ENCODE measurements at places on chromosomes 3 and 15.
A peak's percentile ranks its signal among the peaks of the same experiment; 100 is the strongest.

DNA sequence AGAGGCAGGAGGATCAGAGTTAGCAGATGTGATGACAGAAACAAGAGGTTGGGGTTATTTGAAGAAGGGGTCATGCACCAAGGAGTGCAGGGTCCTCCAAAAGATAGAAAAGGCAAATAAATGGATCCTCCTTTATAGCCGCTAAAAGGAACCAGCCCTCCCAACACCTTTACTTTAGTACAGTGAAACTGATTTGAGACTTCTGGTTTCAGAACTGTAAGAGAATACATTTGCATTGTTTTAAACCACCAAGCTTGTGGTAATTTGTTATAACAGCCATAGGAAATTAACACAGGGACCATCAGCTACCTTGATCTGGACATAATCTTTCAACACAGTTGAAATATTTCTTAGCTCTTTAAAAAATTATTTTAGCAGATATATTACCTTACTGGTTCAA is 166.6 kb downstream of the TIGIT start:
- DNase-seq = no peak

- no peak for DNase-seq
These were observed 929.5 kb upstream of the ALCAM start for GRCh38 chr3:104437131-104437750.

- DNase-seq = no peak
These were observed 18.9 kb upstream of the HCN4 start for GRCh38 chr15:73387507-73388255.

- DNase-seq = no peak
These were observed 19.3 kb upstream of the ANXA2 start for GRCh38 chr15:60417112-60417511.

GRCh38 chr15:53447053-53447574 is 312.3 kb downstream of the WDR72 start:
- DNase-seq = no peak

DNA sequence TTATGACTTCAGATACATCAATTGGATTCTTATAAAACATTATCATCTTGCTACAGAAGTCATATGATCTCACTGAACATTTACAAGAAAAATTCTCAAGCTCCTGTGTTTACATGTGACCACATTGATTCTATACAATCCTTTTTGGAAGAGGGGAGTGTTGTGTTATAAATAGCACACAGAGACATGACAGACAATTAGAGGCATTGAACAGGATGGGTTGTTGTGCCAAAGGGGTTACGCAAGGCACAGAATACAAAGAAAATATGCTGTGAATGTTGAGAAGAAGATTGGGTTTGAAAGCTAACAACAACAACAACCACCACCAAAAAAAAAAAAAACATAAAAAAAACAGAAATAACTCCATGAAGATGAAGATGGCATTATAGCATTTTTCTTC is 32.5 kb upstream of the TBL1XR1 start:
- DNase-seq = no peak

GRCh38 chr3:61015859-61016258 is 235.4 kb downstream of the FHIT start:
- no peak for DNase-seq

DNA sequence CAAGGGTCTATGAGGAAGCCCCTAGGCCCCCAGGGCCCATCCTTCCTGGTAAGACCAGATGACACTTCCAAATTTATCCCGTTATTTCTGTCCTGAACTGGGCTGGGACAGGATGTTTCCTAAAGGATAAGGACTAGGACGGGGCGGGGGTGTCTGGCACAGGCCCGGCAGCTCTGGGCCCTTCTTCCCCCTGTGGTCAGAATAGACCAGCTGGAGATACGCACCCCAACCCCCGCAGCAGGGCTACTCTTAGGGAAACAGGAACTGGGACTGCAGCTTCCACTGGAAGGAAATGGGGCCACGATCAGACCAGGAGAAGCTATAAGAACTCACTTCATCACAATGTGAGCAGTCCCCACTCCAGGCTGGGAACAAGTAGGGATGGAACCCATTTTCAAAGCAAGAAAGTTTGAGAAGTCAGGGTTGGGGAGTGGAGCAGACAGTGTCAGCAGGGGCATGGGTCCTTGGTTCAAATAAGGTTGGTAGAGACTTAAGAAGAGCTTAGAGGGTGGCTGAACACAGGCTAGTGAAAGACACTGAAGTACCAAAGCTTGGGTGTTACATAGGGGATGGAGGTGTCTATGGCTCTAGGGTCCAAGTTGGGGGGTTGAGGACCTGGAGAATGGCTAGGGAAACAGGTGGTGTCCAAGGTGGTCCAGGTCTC is 1.1 kb downstream of the NCKIPSD start:
- no peak for DNase-seq

DNA sequence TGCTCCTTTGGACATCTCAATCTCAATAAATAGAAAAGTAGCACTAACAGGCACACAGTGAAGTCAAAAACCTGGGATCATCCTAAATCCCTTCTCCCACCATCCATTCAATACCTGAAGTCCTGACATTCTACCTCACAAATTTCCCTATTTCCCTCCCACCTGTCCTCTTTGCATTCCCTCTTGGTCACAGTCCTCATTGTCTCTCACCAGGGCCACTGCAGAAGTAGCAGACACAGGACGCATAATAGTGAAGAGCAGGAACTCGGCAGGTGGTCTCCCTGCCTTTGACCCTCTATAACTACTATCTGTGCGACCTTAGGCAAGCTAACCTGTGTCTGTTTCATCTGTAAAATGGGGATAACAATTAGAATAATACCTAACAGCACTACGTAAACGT is 2.3 kb downstream of the THOC7 start:
- DNase-seq = no peak

GRCh38 chr15:68644083-68644904 is 65.5 kb downstream of the CORO2B start:
- no peak for DNase-seq

- DNase-seq = peak; percentile 65
These were observed 58.4 kb downstream of the RGMA start for GRCh38 chr15:93030430-93031102.

DNA sequence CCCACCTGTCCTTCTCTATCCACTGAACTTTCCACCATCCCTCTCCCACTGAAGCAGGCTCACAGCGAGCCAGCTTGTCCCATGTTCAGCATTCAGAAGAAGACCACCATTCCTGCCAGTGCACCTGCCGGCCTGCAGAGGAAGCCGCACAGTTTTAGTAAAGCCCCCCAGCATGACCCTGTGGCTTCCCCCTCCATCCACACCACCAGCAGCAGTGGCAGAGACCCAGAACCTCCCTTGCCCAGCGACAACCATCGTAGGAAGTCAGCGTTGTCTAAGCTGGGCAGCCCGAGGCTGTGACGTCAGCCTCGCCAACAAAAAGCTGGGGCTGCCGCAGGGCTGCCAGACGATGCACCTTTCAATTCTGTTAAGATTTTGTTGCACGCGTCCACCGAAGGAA is 66.6 kb upstream of the TAMM41 start:
- DNase-seq = no peak

- DNase-seq = no peak
These were observed 10.3 kb downstream of the FAM227B start for GRCh38 chr15:49610157-49610918.

DNA sequence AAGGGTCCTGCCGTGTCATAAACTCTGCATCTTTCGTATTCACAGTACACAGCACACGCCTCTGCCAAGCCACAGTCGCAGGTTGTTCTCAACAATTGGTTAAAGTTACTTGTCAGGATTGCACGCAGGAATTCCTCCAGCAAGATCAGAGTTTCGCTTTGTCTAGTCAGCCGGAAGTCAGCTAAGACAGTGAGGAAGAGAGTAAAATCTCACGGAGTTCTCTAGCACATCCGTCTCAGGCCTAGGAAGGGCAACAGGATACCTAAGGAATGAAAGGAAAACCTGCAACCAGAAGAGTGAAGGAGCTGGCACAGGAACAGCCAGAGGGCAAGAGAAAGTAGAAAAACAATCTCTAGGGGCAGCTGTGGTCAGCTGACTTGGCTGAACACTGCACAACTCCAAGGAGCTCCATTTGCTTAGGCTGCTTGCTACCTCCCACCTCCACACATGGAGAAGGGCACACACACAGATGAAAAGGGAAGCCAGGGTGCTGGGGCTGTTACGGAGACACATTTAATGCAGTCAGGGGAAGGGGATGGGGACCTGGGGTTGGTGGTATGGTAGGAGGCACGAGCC is 23.7 kb downstream of the RORA start:
- no peak for DNase-seq

DNA sequence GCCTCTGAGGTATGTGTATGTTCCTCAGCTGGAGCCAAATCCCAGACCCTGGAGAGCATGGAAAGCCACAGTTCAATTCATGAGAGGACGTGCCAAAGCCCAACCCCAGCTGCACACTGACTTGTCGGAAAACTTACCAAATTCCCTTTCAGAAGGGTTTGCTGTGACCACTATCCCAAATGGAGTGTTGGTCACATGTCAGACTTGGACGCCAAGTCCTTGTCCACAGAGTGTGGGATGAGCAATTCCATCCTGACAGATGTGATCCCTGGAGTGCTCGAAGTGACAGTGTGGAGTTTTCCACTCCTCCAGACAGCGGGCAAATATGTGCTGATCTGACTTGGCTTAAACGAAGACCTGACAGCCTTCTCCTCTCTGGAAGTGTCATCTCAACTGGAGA is 71.2 kb downstream of the RORA start:
- no peak for DNase-seq

- no peak for DNase-seq
These were observed 62.8 kb upstream of the PROK2 start for GRCh38 chr3:71847794-71848193.

- DNase-seq = no peak
These were observed 1398.6 kb upstream of the ALCAM start for GRCh38 chr3:103968131-103968530.

DNA sequence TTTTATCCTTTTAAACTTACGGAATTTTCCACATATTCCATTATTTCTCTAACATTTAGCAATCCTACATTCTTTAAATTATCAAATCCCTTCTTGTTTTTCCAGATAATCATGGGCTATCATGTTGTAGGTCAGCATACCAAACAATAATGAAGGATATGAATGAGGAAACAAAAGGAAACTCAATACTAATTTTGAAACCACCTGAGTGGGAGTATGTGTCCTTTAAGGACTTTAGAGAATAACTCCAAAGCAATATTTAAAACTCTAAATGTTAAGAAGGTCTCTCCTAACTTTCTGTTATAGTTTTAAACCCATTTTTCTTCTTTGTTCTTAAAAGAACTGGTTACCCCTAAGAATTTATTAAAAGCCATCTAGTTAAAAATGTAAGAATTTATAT is 43.0 kb downstream of the TP53BP1 start:
- DNase-seq = no peak

DNA sequence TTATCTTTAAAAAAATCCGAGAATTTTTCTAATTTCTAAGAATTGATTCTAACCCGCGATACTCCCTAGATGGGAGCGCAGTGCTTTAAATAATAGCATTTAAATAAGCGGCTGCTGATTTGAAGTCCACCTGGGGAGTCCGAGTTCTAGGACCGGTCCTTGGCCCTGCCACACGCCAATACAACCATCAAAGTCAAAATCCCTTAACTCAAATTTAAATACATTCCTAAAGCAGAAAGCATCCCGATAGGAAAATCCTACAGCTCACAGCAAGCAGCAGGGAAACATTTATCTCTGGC is 508 bp upstream of the ECT2 start:
- DNase-seq = no peak

DNA sequence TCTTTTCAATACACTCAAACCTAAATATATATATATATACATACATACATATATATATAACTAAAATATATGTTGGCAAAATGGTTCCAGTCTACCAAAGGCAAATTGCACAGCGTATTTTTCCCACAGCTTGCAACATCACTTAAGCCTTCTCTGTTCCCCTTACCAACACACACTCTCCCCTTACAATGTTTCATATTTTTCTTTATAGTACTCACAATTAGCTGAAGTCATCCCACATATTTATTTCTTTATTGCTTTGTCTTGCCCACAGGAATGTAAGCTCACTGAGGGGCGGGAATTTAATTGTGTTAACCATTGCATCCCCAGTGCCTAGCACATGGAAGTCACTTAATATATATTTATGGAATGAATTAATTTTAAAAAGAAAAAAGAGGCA is 288.3 kb downstream of the ULK4 start:
- DNase-seq = no peak

- peak; percentile 19 for DNase-seq
These were observed 4.4 kb upstream of the GRIP2 start for GRCh38 chr3:14544282-14545250.

DNA sequence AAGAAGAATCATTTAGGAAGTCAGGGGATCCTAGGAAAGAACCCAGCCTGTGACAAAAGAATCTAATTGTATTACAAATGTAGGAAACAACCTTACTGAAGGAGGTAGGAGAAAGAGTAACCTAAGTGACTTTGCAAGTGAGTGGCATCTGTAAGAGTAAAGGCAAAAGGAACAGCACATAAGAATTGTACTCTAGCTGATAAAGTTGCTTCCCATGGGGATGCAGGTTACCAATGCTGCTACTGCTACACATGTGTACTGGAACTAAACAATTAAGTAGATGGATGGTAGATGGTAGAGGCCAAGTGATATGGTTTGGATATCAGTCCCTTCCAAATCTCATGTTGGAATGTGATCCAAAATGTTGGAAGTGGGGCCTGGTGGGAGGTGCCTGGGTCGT is 60.8 kb downstream of the OSBPL10 start:
- no peak for DNase-seq

DNA sequence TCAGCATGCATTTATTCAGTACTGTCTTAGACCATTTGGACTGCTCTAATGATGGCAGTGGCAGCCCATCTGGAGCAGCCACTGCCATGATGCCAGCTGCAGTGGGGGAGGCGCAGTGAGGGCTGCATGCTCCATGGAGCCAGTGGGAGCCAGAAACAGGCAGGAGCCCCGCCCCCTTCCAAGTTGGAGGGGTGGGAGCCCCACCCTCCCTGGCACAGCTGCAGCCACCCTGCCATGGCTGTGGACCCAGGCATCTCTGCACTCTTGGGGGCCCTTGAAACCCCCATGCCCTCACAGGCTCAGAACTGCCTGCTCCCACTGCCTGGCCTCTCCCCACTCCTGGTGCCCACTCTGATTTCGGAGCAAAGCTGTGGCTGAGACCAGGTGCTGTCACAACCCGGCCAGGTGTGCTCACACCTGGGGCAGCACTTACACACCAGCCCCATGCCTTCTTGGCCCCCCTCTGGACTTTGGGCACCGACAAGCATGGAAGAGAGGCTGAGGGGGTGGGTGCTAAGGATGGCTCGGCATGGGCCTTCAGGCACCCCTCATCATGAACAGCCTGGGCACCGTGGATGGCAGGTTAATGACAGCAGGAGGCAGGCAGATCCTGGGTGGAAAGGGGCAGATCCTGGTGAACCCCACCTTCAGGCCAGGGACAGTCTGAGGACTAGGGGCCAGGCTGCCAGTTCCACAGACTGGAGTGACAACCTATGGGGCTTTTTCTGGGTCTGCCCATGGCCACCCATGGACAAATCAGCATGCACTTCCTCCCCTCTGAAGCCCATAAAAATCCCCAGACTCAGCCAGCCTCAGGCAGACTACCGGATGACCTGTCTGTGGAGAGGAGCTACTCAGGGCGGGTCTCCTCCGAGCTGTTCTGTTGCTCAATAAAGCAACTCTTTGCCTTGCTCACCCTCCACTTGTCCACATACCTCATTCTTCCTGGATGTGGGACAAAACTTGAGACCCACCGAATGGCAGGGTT is 18.3 kb downstream of the TBC1D21 start:
- DNase-seq = no peak

GRCh38 chr3:140521751-140522445 is 156.0 kb upstream of the TRIM42 start:
- no peak for DNase-seq

GRCh38 chr15:41930221-41930866 is 36.5 kb upstream of the SPTBN5 start:
- DNase-seq = no peak

GRCh38 chr3:52435246-52436101 is 9.4 kb downstream of the SEMA3G start:
- DNase-seq = no peak

- DNase-seq = no peak
These were observed 9.6 kb upstream of the MYZAP start for GRCh38 chr15:57582090-57582489.
